Lung microvascular endothelial cell (primary cell): ENCODE measurements at places on chromosomes 7 and 10. TPM values are rescaled to one million over a fixed set of nuclear protein-coding genes. Genes with fewer than 3 reads are reported as not detected.

NODAL gene
- total RNA-seq: not detected in 2 replicates

IGFBP1 gene
- 0.20 TPM in 1 of 2 replicates, not detected in the other for total RNA-seq

SLC16A12 gene
- not detected in 2 replicates for total RNA-seq

CCL24 gene
- not detected in 2 replicates for total RNA-seq

CALD1 gene
- 198 and 235 TPM in 2 replicates for total RNA-seq

PPP1R17 gene
- total RNA-seq: not detected in 2 replicates

CLDN4 gene
- under 0.01 TPM in 1 of 2 replicates, not detected in the other for total RNA-seq

DHTKD1 gene
- total RNA-seq: 15.0 and 27.8 TPM in 2 replicates

AHCYL2 gene
- total RNA-seq: 6.5 and 6.9 TPM in 2 replicates

HTR7 gene
- total RNA-seq: under 0.01 TPM in 2 replicates

PNLIP gene
- total RNA-seq: not detected in 2 replicates

SORCS3 gene
- not detected in 2 replicates for total RNA-seq

SEC23IP gene
- total RNA-seq: 13.3 and 13.9 TPM in 2 replicates

GPR141 gene
- under 0.01 TPM in 1 of 2 replicates, not detected in the other for total RNA-seq

MSMB gene
- not detected in 2 replicates for total RNA-seq

FAM237B gene
- not detected in 2 replicates for total RNA-seq

AGBL3 gene
- 0.44 and 0.99 TPM in 2 replicates for total RNA-seq

SRRM3 gene
- 1.5 and 3.0 TPM in 2 replicates for total RNA-seq

RBP4 gene
- not detected in 2 replicates for total RNA-seq

UTF1 gene
- total RNA-seq: not detected in 2 replicates

TMEM236 gene
- 0.65 and 0.79 TPM in 2 replicates for total RNA-seq

SORCS1 gene
- total RNA-seq: not detected in 2 replicates

GPR37 gene
- 0.20 and 0.87 TPM in 2 replicates for total RNA-seq

POU6F2 gene
- total RNA-seq: not detected in 2 replicates

SPDYE8 gene
- not detected in 2 replicates for total RNA-seq

PNLIPRP3 gene
- not detected in 2 replicates for total RNA-seq

FOXI2 gene
- not detected in 2 replicates for total RNA-seq

APBB1IP gene
- under 0.01 TPM in 1 of 2 replicates, not detected in the other for total RNA-seq

UFSP1 gene
- total RNA-seq: 1.5 and 2.2 TPM in 2 replicates

SPDYE9 gene
- total RNA-seq: not detected in 2 replicates

ACTL6B gene
- total RNA-seq: not detected in 2 replicates

SFMBT2 gene
- total RNA-seq: 0.65 and 1.6 TPM in 2 replicates

DNAH11 gene
- 0.20 and 0.44 TPM in 2 replicates for total RNA-seq

TAS2R5 gene
- total RNA-seq: 0.22 and 0.40 TPM in 2 replicates

SLC26A5 gene
- total RNA-seq: 0.22 and 1.4 TPM in 2 replicates

SVOPL gene
- total RNA-seq: not detected in 2 replicates

CLEC2L gene
- not detected in 2 replicates for total RNA-seq

FIGNL1 gene
- total RNA-seq: 11.9 and 20.3 TPM in 2 replicates

PRPS1L1 gene
- total RNA-seq: not detected in 2 replicates

TBATA gene
- total RNA-seq: not detected in 2 replicates

PPP1R3C gene
- total RNA-seq: 0.20 and 0.44 TPM in 2 replicates

LRRD1 gene
- under 0.01 TPM in 2 replicates for total RNA-seq

FAM25A gene
- total RNA-seq: not detected in 2 replicates

CELF2 gene
- 3.1 and 4.2 TPM in 2 replicates for total RNA-seq

SPDYE5 gene
- not detected in 2 replicates for total RNA-seq

CHST15 gene
- 60.1 and 105 TPM in 2 replicates for total RNA-seq

MPP7 gene
- total RNA-seq: 1.3 and 21.6 TPM in 2 replicates

CRPPA gene
- 1.2 and 1.3 TPM in 2 replicates for total RNA-seq

RPA3 gene
- 9.3 and 12.4 TPM in 2 replicates for total RNA-seq

MEOX2 gene
- 0.22 and 0.40 TPM in 2 replicates for total RNA-seq

LRRC4 gene
- total RNA-seq: 0.20 and 0.65 TPM in 2 replicates

CCDC3 gene
- total RNA-seq: under 0.01 and 0.60 TPM in 2 replicates

ITPRID1 gene
- not detected in 2 replicates for total RNA-seq

CLCN1 gene
- not detected in 2 replicates for total RNA-seq

DENND2A gene
- total RNA-seq: 0.22 and 1.6 TPM in 2 replicates

ANTXRL gene
- total RNA-seq: not detected in 2 replicates
